ENCODE measurements at places on chromosomes 4 and X. TPM values are rescaled to one million over a fixed set of nuclear protein-coding genes. Genes with fewer than 3 reads are reported as not detected.

Gene GAGE2A
- not detected for total RNA-seq

Gene KLB
- not detected for total RNA-seq

DNA sequence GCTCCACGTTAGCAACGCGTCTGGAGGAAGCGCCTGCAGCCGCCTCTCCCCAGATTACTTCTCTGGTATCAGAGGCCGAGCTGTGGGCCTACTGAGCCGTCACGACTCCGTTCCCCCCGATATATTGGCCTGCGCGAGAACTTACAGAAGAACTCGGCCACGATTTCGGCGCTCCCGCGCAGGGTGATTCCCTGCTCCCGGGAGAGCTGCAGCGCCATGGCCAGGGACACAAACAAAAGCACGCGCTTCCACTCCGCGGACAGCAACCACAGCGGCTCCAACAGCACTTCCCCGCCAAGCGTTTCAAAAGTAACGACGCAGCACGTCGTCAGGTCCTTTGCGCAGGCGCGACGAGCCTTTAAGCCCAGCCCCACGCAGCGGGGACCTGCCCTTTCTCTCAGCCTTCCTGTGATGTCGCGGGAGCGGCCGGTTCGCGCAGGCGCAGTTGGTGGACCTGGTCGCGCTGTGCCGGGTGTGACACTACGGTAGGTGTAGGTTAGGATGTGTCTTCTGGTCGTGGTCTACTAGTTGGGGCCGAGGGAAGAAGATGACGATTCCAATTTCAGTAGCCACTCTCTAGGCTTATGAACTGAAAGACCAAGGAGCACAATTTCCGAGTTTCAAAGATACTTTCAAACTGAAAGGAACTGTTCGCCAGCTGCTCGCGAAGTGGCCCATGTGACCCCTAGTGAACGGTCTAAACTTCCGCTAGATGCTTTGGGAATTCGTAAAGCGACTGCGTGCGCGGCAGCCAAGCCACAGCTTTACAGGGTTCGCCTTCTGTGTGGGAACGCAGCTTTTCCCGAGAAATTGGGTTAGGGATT, at the start of gene MAD2L1:
Gene MAD2L1 (minus strand): TSS at position 332 of the 824 bp plus-strand sequence. CDS start 114 bp downstream, at position 218.
- H3K27ac ChIP-seq = peak within 1 kb of the TSS; percentile 99
- peak within 1 kb of the TSS; percentile 95 for H3K4me3 ChIP-seq
- no peaks in the 10 kb centered on the region for H3K27me3 ChIP-seq
- H3K36me3 ChIP-seq = no peaks in the 10 kb centered on the region

GRCh38 chr4:153189016-153189801, 15.0 kb upstream of the TRIM2 start:
- peaks cover 5% of the 10 kb centered on the region for H3K36me3 ChIP-seq
- H3K27me3 ChIP-seq = no peaks in the 10 kb centered on the region
- no peak for DNase-seq
- peaks cover 43% of the 10 kb centered on the region for H3K4me1 ChIP-seq

GRCh38 chr4:27702730-27703431, 842.2 kb downstream of the STIM2 start:
- H3K27ac ChIP-seq = no peak overlapping the region
- DNase-seq = peak; percentile 4
- H3K4me1 ChIP-seq = peaks cover 12% of the 10 kb centered on the region
- no peaks in the 10 kb centered on the region for H3K27me3 ChIP-seq
- H3K36me3 ChIP-seq = no peaks in the 10 kb centered on the region

- DNase-seq = no peak
- H3K27ac ChIP-seq = no peak overlapping the region
- H3K36me3 ChIP-seq = peaks cover 2% of the 10 kb centered on the region
- no peaks in the 10 kb centered on the region for H3K27me3 ChIP-seq
Measured at GRCh38 chrX:36364262-36364661, 444.7 kb downstream of the CFAP47 start.

DNA sequence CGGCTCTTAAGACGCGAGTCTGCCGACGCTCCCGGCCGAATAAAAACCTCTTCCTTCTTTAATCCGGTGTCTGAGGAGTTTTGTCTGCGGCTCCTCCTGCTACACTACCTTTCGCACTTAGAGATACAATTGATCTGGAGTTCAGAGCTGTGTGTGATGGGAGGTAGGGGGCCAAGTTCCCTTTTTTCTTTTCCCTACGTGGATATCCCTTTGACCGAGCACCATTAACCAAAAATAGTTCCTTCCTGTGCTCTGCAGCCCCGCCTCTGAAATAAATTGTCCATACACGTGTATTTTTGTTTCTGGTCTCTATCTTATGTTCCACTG, 555 bp upstream of the PGM2 start:
- peak; percentile 12 for DNase-seq
- peaks cover 29% of the 10 kb centered on the region for H3K4me1 ChIP-seq
- peaks cover 3% of the 10 kb centered on the region for H3K36me3 ChIP-seq
- H3K4me3 ChIP-seq = peak overlapping the region; percentile 88
- peaks cover 9% of the 10 kb centered on the region for H3K27me3 ChIP-seq

Gene FAM47E
- 1.6 TPM for total RNA-seq

- H3K4me3 ChIP-seq = no peak overlapping the region
- DNase-seq = no peak
- H3K27ac ChIP-seq = no peak overlapping the region
- H3K4me1 ChIP-seq = no peaks in the 10 kb centered on the region
- H3K36me3 ChIP-seq = peaks cover 2% of the 10 kb centered on the region
Measured at GRCh38 chrX:14630733-14631132, 101.4 kb downstream of the GLRA2 start.

- DNase-seq = no peak
- H3K27me3 ChIP-seq = no peaks in the 10 kb centered on the region
- no peaks in the 10 kb centered on the region for H3K4me1 ChIP-seq
- H3K36me3 ChIP-seq = no peaks in the 10 kb centered on the region
- H3K4me3 ChIP-seq = no peak overlapping the region
Measured at GRCh38 chrX:70042399-70043371, 7.1 kb downstream of the AWAT2 start.

DNA sequence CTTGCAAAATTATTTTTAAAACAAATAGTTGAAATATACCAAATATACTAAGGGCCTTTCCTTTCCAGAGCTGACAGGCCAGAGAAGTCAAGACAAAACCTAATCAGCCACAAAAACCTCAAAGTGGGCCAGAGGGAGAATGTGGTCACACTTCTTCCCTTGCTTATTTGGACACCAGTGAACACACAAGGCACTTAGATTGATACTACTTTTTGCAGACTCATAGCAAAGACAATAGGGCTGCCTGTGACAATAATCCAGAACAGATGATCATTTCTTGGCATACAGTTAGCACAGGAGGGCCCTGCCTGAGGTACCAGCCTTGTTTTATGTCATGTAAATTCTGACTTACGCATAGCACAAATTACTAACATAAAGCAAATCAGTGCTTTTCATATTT, 215.7 kb upstream of the NEIL3 start:
- no peaks in the 10 kb centered on the region for H3K36me3 ChIP-seq
- no peak overlapping the region for H3K4me3 ChIP-seq
- no peak overlapping the region for H3K27ac ChIP-seq
- no peak for DNase-seq
- H3K27me3 ChIP-seq = no peaks in the 10 kb centered on the region

DNA sequence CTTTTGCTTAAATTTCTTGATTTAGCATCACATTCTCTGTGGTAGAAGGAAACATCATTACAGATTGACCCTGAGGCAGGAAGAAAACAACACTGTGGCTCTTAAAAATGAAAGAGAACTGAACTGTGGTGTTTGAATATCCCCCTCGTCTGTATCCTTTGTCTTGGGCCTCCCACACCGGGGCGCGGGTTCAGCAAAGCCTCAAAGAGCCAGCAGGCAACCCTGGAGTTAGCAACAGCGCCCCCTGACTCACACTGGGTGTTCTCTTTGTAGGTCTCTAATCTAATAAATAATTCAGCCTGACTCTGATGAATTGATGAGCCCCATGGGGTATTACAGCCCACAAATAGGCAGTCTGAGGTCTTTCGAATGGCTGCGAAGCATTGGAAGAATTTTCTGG, 46.1 kb upstream of the CTSO start:
- H3K27ac ChIP-seq = no peak overlapping the region
- H3K36me3 ChIP-seq = peaks cover 3% of the 10 kb centered on the region
- peak; percentile 61 for DNase-seq
- peaks cover 10% of the 10 kb centered on the region for H3K4me1 ChIP-seq

DNA sequence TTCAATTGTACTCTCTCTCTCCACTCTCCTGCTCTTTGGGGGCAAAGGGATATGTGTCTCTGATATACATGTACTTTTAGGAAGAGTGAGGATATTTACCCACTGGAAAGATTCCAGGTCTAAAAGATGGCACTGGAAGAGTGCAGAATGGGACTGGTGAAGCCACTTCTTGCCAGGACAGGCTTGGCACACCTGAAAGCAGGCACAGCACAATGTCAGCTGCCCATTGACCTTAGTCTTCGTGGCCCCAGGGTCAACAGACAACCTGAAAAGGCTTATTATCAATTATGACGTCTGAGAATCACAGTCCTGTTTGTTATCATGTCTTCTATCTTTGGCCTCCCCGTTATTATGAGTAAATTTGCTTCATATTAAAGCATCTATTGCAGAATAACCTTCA, 86.7 kb upstream of the PAK3 start:
- H3K4me1 ChIP-seq = peaks cover 32% of the 10 kb centered on the region
- no peak for DNase-seq
- H3K27ac ChIP-seq = no peak overlapping the region

- H3K4me1 ChIP-seq = peaks cover 74% of the 10 kb centered on the region
- no peak overlapping the region for H3K4me3 ChIP-seq
- DNase-seq = no peak
- H3K27ac ChIP-seq = peak overlapping the region; percentile 72
Measured at GRCh38 chr4:112898357-112899141, 150.9 kb upstream of the ANK2 start.

DNA sequence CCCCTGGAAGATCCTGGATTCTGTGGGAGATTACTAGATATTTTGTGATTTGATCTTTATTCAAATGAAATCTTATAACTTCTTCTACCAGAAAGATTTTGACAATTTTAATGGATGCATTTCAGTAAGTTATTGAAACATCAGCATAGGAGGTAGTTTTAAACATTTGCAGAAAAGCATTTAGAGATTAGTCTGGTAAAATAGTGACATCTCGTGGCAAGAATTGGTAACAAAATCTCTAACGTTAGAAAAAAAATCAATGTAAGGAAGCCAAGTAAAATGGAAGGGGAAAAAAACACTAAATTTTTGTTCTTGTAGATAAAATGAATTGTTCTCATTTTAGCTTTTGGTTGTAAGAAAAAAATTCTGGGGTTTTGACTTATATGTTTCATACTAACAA, 73.3 kb downstream of the TASL start:
- DNase-seq = no peak
- no peaks in the 10 kb centered on the region for H3K36me3 ChIP-seq
- H3K27ac ChIP-seq = no peak overlapping the region
- peaks cover 16% of the 10 kb centered on the region for H3K4me1 ChIP-seq

All from neural crest cell (in vitro differentiated cells).